Activated T-helper 2 cell treated with anti-CD3 and anti-CD28 coated beads, Interferon-gamma antibody, Interleukin-2, Interleukin-4, amounts not matched to agents 10 μg/mL and 5 μg/mL and 100 μg/mL, durations not matched to agents 14 hours and 24 hours and 36 hours (primary cell): ENCODE measurements at places on chromosomes 13 and 19. TPM values are rescaled to one million over a fixed set of nuclear protein-coding genes. Genes with fewer than 3 reads are reported as not detected.
A peak's percentile ranks its signal among the peaks of the same experiment; 100 is the strongest.

The SIGLEC8 gene
- total RNA-seq = 0.07 and 0.18 TPM in 2 replicates

GRCh38 chr19:48203222-48203793 is 32.8 kb downstream of the ZSWIM9 start:
- H3K36me3 ChIP-seq = peaks cover 19% of the 10 kb centered on the region
- no peak overlapping the region for H3K4me3 ChIP-seq
- no peak for DNase-seq
- no peak overlapping the region for H3K27ac ChIP-seq

DNA sequence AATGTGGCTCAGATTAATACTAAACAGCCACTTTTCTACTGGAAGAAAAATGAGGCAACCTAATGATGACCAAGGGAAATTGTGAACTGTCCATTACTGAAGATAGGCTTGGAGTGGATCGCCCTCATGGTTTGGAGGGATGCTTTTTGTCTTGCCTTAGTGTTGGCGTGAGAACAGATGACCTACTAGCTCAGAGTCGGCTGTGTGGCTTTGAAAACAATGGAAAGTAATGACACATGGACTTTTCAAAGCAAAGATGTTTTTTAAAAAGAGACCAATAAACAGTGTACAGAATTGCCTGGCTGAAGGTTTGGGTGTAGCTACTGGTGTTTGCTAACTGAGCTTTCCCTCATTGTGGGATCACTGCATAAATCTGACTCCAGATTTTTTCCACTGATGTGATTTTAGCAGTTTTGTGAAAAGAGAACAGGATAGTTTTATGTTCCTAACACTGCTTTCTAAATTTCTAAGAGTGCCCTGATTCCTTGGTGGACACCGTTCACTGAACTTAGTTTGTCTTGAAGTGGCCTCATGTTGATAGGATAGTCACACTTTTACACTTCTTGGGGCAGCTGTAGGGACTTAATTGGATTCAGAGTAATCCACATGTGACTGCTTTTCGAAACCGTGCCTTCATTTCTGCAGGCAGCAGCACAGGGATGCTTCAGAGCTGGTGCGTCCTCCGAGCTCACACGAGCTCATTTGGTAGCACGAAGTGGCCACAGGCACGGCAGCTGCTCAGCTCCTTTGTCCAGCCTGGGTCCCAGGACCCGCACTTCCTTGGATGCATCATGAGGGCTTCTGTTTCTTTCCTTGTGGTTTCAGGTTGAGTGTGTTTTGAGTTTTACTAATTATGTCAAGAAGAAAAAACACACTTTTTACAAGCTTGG is 4.3 kb downstream of the CEBPG start:
- peaks cover 40% of the 10 kb centered on the region for H3K36me3 ChIP-seq
- DNase-seq = no peak
- H3K4me1 ChIP-seq = peaks cover 42% of the 10 kb centered on the region
- no peaks in the 10 kb centered on the region for H3K27me3 ChIP-seq
- H3K27ac ChIP-seq = no peak overlapping the region

DNA sequence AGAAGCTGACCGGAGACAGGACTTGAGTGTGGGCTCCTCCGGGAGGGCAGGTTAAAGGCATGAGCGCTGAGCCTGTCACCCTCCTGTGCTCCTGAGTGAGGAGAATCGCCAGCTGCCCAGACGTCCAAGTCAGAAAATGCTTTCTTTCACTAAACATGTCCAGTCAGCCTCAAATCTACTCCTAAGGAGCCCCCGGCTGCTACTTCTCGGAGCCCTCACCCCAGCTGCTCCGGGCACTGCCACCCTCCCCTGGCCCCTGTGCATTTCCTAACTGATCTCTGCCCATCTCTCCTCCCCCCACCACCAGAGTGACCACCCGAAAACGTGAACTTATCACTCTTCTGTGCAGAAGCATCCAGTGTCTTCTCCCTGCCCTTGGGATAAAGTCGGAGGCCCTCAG is 277.5 kb upstream of the SOX1 start:
- H3K36me3 ChIP-seq = no peaks in the 10 kb centered on the region
- H3K4me3 ChIP-seq = no peak overlapping the region
- no peaks in the 10 kb centered on the region for H3K4me1 ChIP-seq
- no peak for DNase-seq

GRCh38 chr19:3098515-3099346 is 4.6 kb downstream of the GNA11 start:
- no peaks in the 10 kb centered on the region for H3K36me3 ChIP-seq
- peaks cover 24% of the 10 kb centered on the region for H3K27me3 ChIP-seq
- peaks cover 18% of the 10 kb centered on the region for H3K4me1 ChIP-seq
- no peak overlapping the region for H3K27ac ChIP-seq
- H3K4me3 ChIP-seq = no peak overlapping the region

The CYP4F11 gene
- total RNA-seq = not detected in 2 replicates

The ELANE gene
- not detected in 2 replicates for total RNA-seq

The ZNF552 gene
- 7.2 and 8.5 TPM in 2 replicates for total RNA-seq

DNA sequence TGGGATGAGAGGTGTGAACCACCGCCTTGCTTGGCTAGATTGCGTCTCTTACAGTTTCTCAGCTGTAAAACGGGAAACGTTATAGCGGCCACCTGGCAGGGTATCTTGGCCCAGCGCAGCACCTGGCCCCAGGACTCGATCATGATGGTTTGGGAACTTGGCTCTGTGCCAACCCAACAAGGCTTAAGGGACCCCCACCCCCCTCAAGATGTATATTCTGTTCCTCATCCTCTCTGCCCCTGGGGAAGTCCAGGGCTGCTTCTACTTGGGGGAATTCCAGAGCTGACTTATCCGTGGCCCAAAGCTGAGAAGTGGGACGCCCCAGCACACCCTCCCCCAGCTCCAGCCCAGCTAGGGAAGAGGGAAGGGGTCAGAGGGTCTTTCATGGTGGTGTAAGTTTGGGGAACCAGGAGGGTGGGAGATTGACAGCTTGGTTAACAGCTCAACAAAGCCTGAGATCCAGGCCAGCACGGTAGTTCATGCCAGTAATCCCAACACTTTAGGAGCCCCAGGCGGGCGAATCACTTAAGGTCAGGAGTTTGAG is 695 bp downstream of the ICAM1 start:
- peaks cover 19% of the 10 kb centered on the region for H3K4me1 ChIP-seq
- peak overlapping the region; percentile 87 for H3K4me3 ChIP-seq
- DNase-seq = no peak
- peaks cover 33% of the 10 kb centered on the region for H3K36me3 ChIP-seq

DNA sequence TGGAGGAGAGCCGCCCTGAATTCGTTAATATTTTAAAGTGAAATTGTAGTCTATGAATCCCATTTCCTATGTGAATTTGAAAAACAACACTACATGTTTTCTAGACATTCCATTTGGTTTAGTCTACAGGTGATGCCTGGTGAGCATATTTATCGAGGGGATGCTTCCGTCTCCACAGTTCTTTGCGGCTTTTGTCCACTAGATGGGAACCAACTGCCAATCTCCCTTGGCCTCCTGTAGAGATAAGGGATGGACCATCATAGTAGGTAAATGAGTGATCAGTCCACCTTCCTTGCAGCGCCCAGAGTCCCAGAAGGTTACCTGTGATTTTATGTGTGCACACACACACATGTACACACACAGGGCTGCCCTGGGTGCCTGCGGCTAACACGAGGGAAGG is 289.8 kb upstream of the SOX21 start:
- peaks cover 32% of the 10 kb centered on the region for H3K27me3 ChIP-seq
- no peak overlapping the region for H3K27ac ChIP-seq
- DNase-seq = no peak

The KIR2DL3 gene
- not detected in 2 replicates for total RNA-seq

DNA sequence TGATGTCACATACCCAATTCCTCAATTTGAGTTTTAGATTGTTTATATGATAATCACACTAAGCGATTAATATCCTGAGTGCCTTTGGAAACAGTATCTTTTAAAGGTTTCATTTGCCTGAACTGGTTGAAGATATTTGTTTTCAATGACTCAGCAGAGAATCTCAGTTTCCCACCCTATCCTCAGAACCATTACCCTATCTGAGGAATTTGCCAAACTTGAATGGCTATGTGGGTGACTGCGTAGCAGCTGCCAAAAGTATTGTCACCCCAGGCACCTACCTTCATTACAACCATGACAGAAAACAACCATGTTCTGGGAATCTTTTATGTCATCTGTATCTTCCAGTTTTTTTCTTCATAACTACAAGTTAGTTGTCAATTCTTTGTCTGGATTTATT is 440.1 kb upstream of the NBEA start:
- no peaks in the 10 kb centered on the region for H3K27me3 ChIP-seq
- H3K36me3 ChIP-seq = no peaks in the 10 kb centered on the region
- no peak overlapping the region for H3K27ac ChIP-seq
- no peaks in the 10 kb centered on the region for H3K4me1 ChIP-seq

- H3K27me3 ChIP-seq = peaks cover 8% of the 10 kb centered on the region
- no peak overlapping the region for H3K4me3 ChIP-seq
- H3K27ac ChIP-seq = no peak overlapping the region
- H3K4me1 ChIP-seq = no peaks in the 10 kb centered on the region
- no peaks in the 10 kb centered on the region for H3K36me3 ChIP-seq
Measured at GRCh38 chr13:73514208-73514607, 455.4 kb downstream of the KLF5 start.

The LMTK3 gene
- total RNA-seq = 3.1 and 5.1 TPM in 2 replicates

The DMWD gene
- 44.7 and 45.6 TPM in 2 replicates for total RNA-seq

DNA sequence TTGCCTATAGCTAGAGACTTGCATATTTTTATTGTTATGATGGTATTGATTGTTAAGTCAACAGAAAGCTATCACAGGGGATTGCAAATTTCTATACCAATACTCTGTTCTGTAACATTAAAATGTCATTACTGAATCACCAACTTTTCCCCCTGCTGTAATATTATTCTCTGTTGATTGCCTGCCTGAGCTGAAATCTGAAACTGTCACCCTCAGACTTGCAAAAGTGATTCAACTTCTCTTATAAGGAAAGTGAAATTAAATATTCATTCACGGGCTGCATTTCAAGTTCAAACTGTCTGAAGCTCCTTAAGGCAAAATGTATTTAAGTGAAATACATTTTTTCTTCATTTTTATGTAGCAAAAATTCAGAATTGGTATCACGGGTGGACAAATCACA is 723.2 kb downstream of the PCDH9 start:
- no peak overlapping the region for H3K27ac ChIP-seq
- H3K4me3 ChIP-seq = no peak overlapping the region
- no peaks in the 10 kb centered on the region for H3K27me3 ChIP-seq

- no peak overlapping the region for H3K4me3 ChIP-seq
- no peaks in the 10 kb centered on the region for H3K4me1 ChIP-seq
- no peak overlapping the region for H3K27ac ChIP-seq
- no peaks in the 10 kb centered on the region for H3K36me3 ChIP-seq
- H3K27me3 ChIP-seq = no peaks in the 10 kb centered on the region
Measured at GRCh38 chr13:47650209-47650608, 350.9 kb downstream of the SUCLA2 start.

The HCN2 gene
- 0.52 and 0.64 TPM in 2 replicates for total RNA-seq
